ENCODE measurements at places on chromosomes 4 and X.

DNA sequence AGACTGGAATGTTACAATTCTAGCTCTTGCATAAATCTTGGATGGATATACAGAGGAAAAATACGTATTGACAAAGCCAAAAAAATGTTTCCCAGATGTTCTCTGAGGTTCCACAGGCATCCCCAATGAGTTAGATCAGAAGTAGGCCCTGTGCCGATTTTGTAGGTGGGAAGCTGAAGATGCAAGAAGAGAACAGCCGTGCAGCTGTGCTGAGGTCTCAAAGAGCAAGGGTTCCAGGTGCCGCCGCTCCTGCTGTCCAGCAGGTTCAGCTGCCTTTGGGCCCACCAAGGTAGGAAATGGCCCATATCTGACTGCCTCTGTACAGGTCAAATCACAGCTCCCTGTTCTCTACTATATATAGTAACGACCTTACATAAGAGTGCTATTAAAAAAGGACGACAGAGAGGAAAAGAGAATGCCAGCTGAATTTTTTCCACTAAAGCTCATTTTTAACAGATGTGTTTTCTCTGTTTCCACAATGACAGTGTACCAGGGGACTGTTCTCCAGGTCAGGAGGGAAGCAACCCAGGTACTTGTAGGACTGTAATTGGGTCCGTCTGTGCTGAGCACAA is 155.6 kb downstream of the CBR4 start:
- peak; percentile 82 for DNase-seq

- no peak for DNase-seq
These were observed 68.4 kb downstream of the GATB start for GRCh38 chr4:151692443-151692782.

DNA sequence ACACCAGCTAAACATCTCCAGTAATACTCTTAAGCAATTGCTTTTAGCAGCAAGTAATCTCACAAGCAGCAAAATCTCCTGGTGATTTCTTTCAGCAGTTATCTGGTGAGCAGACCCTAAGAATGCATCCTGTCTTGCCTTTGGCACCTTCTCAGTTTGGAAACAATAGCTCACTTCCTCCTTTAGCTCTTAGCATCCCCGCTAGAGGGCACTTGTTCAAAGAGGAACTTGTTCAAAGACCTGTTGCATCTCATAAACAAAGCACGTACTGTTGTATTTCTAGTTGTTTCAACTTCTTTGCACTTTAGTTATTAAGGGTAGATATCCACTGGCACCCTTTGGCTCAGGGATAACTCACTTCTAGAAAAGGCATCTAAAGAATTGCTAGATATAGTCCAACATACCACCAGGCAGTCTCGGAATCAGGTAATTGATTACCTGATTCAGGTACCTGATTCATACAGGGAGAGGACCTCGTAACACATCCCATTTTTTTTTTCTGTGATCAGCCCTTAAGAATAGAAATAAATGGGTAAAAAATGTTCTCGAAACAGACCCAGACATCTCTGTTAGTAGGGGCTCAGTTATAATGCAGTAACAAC is 81.9 kb upstream of the QRFPR start:
- DNase-seq, result no peak

DNA sequence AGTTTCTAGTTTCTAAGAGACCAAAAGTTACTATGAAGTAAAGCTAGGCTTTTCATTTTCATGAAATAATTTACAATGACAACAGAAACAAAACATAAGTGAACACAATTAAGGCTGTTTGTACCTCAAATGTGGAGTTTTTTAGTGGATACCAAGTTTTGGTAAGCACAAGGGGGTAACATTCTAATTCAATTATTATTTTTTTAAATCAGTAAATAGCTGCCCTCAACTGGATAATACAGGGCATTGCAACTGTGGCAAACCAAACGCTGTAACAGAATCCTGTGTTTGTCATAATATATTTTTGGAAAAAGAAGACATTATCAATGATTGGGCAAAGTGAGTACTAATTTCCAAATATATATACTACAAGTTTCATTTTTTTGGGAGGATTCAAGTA is 150.3 kb downstream of the FBXW7 start:
- no peak for DNase-seq

DNA sequence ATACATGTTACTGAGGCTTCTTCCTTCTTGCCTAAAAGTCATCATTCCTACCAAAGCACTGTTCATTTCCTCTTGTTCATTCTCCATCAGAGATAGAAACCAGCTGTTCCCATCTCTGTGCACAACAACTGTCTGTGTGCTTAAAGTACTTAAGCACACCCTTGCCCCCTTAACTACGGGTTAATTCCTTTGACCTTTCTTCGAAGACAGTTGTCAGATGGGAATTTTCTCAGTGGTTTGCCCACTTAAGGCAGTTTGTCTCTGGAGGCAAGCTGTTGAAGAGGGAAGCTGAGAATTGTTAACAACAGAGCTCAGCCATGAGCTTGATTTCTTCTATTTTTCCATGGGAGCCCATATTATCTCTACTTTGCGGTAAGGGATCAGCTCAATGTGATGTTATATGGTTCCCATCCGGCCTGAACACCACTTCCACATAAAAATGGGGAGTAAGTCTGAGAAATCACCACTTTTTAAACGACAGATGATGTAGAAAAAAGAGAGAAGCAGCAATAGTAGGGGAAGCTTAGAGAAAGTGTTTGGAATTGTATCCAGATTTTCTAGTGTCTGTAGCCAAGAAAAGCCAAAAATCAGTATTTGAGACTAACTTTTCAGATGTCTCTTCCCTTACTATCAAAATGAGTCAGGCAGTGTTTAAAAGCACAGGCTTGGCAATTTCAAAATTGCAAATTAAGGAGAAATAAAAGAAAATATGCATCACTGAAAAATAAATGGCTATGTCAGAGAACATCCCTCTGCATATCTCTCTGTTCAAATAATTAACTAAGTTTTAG is 194.4 kb downstream of the SLIT2 start:
- DNase-seq, result no peak

DNA sequence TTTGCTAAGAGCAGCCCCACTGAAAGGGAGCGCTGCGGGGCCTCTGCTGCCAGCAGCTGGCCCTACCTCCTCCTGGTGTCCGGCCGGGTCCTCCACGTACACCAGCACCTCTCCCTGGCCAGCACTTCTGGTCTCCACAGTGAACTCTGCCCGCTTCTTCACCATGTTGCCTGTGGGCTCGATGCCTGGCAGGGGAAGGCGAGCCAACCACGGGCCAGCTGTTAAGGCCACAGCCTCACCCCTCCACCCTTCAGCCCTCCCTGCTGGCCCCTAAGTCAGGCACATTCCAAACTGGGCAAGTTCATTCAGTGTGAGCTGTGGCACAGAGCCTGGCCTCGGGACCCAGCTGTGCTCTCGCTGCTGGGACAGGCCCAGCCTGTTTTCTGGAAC is 7.8 kb downstream of the FLNA start:
- DNase-seq, result no peak

- no peak for DNase-seq
These were observed 43.0 kb upstream of the PDLIM5 start for GRCh38 chr4:94408549-94409374.

GRCh38 chr4:65370709-65371108 is 299.6 kb downstream of the EPHA5 start:
- DNase-seq, result no peak

GRCh38 chr4:116400480-116400879 is 684.9 kb downstream of the TRAM1L1 start:
- DNase-seq, result no peak

- DNase-seq, result no peak
These were observed 166.2 kb downstream of the ATP10D start for GRCh38 chr4:47651231-47651630.

DNA sequence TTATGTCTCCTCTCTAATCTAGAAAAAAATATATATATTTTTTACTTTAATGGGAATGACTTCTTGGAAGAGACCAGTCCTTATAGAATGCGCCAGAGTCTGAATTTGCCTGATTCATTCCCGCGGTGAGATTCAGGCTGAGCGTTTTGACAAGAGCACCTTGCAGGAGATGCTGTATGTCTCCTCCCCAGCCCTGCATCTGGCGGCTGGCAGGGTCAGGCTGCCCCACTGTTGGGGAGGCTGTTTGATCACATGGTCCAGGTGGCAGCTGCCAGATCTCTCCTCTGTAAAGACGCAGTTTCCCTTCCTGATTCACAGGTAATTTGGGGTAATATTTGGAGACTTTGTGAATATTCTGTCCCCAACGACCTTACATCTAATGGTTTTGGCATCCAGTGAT is 9.7 kb downstream of the PDZD4 start:
- DNase-seq, result no peak

GRCh38 chrX:102599951-102600579 is 750 bp downstream of the ARMCX5 start:
- no peak for DNase-seq

DNA sequence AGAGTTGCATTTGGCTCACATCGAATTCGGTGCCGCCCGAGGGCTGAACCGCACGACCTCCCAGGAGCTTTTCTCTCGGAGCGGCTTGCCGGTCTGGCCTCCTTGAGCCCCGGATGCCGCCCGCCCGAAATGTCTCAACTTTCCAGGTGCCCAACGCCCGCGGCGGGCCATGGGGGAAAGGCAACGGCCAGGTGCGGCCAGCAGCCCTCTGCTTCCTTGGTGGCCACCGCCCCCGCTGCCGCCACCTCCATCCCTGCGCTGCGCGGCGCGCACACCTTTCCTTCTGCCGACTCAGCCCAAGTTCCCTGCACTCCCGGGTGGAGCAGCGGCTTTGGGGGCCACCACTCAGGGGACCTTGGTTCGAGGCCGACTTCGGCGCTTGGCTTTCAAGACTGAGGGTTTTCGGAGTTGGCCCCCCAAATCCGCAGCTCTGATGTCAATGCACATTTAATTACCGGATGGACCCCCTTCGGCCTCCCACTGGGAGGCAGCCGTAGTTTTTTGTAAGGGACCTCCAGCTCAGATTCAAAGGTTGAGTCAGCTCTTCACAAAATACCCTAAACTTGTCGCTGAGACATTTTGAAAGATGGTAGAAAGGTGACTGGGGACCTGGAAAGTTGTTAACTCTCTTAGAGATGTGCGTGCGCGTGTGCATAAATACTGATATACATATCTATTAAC is 1.1 kb downstream of the AFF2 start:
- DNase-seq, result no peak

GRCh38 chr4:6308899-6309643 is 39.4 kb downstream of the WFS1 start:
- DNase-seq, result no peak

DNA sequence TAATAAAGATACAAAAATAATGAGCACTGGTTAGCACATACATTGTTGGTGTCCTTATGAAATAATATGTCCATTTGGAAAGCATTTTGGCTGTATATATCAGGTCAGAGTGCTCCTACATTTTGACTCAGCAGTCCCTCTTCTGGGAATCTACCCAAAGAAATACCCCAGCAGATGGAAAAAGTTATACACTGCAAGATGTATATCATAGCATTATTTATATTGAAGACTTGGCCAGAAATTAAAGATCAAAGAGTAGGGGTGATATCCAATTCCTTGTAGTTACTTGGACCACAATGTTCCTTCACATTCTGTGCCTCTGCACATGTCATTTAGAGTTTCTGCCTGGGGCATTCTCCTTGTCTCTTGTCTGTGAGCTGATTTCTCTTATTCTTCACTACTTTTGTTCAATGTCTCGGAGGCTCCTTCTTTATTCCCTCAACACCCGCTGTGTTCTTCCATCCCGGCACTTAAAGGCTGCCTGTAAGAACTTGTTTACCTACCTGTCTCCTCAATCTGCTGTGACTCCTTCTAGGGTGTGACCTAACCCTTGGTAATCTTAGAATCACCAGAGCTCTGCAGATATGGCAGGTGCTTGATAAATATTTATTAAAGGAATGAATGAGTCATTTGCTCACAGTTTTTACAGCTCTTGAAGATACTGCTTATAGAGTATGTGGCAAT is 3.1 kb upstream of the TSPAN5 start:
- no peak for DNase-seq

DNA sequence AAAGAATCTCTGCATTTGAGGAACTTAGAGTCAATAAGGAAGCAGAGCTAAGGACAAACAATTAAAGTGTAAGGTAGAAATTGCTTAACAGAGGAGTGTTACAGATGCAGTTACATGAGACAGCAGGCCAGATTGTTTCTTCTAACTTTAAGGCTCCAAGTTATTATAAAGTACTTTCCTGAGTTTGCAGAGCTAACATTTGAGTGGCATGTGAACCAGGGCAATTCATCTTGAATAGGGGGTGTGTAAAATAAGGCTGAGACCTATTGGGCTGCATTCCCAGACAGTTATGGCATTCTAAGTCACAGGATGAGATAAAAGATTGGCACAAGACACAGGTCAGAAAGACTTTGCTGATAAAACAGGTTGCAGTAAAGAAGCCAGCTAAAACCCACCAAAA is 7.6 kb upstream of the LNX1 start:
- no peak for DNase-seq

GRCh38 chr4:60944060-60944459 is 256.1 kb upstream of the ADGRL3 start:
- DNase-seq, result no peak

Measured in left forelimb (tissue), 1 donor.